ENCODE measurements at places on chromosomes 5 and 9. TPM values are rescaled to one million over a fixed set of nuclear protein-coding genes. Genes with fewer than 3 reads are reported as not detected.

MAP3K1 gene
- 1.3 TPM for total RNA-seq

EPB41L4B gene
- 23.6 TPM for total RNA-seq

TMC1 gene
- 0.03 TPM for total RNA-seq

DAPK1 gene
- 20.9 TPM for total RNA-seq

FAM221B gene
- not detected for total RNA-seq

CTSL gene
- total RNA-seq = 618 TPM

TNC gene
- total RNA-seq = 0.42 TPM

FBXO10 gene
- 7.2 TPM for total RNA-seq

ANKRD18B gene
- total RNA-seq = 4.8 TPM

PRR7 gene
- total RNA-seq = 32.8 TPM

INSL4 gene
- 17.9 TPM for total RNA-seq

FOXI1 gene
- not detected for total RNA-seq

PCAT7 gene
- total RNA-seq = 0.74 TPM

TAF1L gene
- total RNA-seq = not detected

DPYSL3 gene
- 26.1 TPM for total RNA-seq

OLFM1 gene
- 9.9 TPM for total RNA-seq

ANKRD20A1 gene
- 0.51 TPM for total RNA-seq

EPB41L4A gene
- total RNA-seq = 2.5 TPM

ACTBL2 gene
- total RNA-seq = 0.07 TPM

CD74 gene
- 0.15 TPM for total RNA-seq

PRELID2 gene
- 7.8 TPM for total RNA-seq

C9orf50 gene
- total RNA-seq = not detected

Data from A549 treated with Hydrocortisone at 1 μM for 4 hours (cell line).